ENCODE measurements at places on chromosomes 5 and 9. TPM values are rescaled to one million over a fixed set of nuclear protein-coding genes. Genes with fewer than 3 reads are reported as not detected.

GRCh38 chr5:138898299-138898698, 23.2 kb upstream of the LRRTM2 start:
- DNase-seq = no peak
- no peaks in the 10 kb centered on the region for H3K27me3 ChIP-seq
- peaks cover 8% of the 10 kb centered on the region for H3K36me3 ChIP-seq
- H3K4me1 ChIP-seq = peaks cover 18% of the 10 kb centered on the region
- H3K27ac ChIP-seq = no peak overlapping the region
- H3K4me3 ChIP-seq = no peak overlapping the region

DNA sequence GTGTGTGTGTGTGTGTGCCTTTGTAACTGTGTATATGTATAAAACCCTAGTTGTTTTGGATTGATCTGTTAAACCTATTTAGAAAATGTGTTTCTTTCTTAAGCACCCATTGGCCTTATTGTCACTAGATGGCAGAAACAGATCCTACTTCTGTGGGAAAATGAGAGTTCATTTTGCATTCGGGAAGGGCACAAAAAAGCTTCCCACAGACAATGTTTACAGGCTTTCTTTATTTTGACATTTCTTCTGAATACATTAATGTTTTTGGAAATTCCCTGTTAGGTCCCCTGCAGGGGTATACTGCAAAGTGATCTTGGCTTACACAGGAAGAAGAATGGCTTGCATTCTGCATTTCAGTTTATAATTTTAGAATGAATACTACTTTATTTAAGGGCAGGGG, 481.8 kb upstream of the ARRDC3 start:
- no peaks in the 10 kb centered on the region for H3K36me3 ChIP-seq
- H3K27ac ChIP-seq = no peak overlapping the region
- no peak overlapping the region for H3K4me3 ChIP-seq

DNA sequence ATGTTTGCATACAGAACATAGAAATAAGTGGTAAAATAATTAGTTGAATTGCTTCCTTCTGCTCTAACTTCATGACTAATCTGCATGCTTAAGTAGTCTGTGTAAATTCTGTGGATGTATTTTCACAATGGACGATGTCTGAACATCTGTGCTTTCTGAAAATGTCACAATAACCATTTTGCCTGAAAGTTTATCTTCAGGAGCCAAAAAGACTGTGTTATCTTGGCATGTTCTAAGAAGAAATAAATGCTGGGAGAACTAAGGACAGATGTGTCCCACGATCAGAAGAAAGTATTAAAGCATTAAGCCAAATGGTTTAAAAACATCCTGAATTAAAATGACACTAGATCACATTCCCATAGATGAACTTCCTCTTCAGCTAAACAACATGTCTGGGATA, 397.6 kb downstream of the SPOCK1 start:
- no peak for DNase-seq
- peaks cover 10% of the 10 kb centered on the region for H3K4me1 ChIP-seq
- no peaks in the 10 kb centered on the region for H3K27me3 ChIP-seq
- no peaks in the 10 kb centered on the region for H3K36me3 ChIP-seq

- peak; percentile 88 for DNase-seq
- H3K4me3 ChIP-seq = no peak overlapping the region
- no peaks in the 10 kb centered on the region for H3K27me3 ChIP-seq
- H3K27ac ChIP-seq = peak overlapping the region; percentile 40
- peaks cover 24% of the 10 kb centered on the region for H3K4me1 ChIP-seq
Measured at GRCh38 chr9:81083854-81084512, 605.4 kb downstream of the TLE1 start.

Gene PCDH12
- under 0.01 TPM for total RNA-seq

DNA sequence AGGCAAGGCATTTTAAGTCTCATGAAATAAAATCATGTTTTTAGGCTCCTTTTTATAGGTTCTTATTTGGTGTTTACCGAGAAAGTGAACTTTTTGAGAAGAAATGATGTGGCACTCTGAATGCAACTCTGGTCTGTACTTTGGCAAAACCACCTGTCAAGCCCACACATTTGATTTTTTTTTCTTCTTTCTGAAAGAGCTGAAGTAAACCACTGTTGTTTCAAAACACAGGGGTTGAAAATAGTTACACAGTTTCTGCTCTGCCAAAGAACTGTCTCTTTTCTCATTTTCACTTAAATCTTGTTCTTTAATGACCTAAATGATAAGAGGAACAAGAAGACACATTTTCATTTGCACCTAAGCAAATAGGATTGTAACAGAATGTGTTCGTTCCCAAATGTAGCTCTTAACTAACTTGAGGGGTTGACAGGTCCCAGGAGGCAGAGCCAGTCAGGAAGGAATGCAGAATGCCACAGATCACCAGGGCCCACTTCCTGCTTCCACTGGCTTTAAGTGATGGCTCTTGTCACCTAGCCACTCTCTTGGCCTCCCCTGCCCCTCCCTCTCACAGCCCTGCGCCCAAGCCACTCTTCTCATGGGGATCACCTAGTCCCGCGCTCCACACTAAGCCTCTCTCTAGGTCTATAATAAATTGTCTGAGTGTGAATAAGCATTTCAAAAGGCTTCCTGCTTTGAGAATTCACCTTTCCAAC, 47.3 kb downstream of the MED27 start:
- H3K27ac ChIP-seq = no peak overlapping the region
- H3K27me3 ChIP-seq = no peaks in the 10 kb centered on the region
- H3K4me3 ChIP-seq = no peak overlapping the region
- H3K4me1 ChIP-seq = peaks cover 10% of the 10 kb centered on the region
- peak; percentile 71 for DNase-seq

DNA sequence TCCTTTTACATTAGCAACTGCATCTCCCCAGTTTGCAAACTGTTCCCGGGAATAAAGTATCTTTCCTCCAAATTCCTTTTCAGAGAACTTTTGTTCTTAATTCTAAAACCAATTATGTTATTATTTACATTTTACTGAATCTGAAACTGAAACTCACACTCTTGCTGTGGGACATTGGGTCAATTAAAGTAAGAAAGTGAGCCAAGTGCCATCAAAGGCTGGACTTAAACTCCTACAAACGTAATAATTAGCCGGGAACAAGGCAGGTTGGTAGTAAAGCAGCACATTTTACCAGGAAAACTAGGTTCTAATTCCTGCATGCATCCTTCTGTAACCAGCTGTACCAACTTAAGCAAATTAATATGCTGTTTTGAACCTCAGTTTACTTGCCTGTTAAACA, 328.2 kb upstream of the ZNF462 start:
- H3K4me3 ChIP-seq = no peak overlapping the region
- no peak overlapping the region for H3K27ac ChIP-seq
- H3K4me1 ChIP-seq = no peaks in the 10 kb centered on the region
- DNase-seq = no peak
- H3K27me3 ChIP-seq = no peaks in the 10 kb centered on the region

DNA sequence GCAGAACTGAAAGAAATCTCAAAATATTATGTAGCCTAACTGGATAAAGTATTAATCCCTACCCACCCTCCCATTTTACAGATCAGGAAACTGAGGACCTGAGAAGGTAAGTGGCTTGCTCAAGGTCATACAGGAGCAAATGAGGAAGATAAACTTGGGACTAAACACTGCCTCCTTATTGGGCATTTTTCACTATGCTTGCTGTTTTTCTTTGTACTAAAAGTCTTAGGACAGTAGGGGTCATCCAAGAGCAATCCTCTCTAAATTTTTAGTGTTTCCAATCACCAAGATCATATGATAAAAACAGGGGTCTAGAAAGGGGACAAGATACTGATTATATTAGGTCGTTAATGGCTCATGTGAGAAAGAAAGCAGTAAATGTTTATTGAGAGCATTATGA, 80.8 kb downstream of the RORB start:
- no peak overlapping the region for H3K4me3 ChIP-seq
- no peak for DNase-seq
- no peaks in the 10 kb centered on the region for H3K27me3 ChIP-seq

GRCh38 chr9:29685531-29685930, 2112.2 kb upstream of the C9orf72 start:
- H3K36me3 ChIP-seq = no peaks in the 10 kb centered on the region
- H3K4me3 ChIP-seq = no peak overlapping the region
- DNase-seq = no peak
- no peak overlapping the region for H3K27ac ChIP-seq
- H3K27me3 ChIP-seq = no peaks in the 10 kb centered on the region

GRCh38 chr5:148973455-148973854, 89.4 kb downstream of the SH3TC2 start:
- no peak for DNase-seq
- no peaks in the 10 kb centered on the region for H3K36me3 ChIP-seq
- H3K4me1 ChIP-seq = peaks cover 49% of the 10 kb centered on the region
- no peaks in the 10 kb centered on the region for H3K27me3 ChIP-seq

Gene BTNL8
- not detected for total RNA-seq

DNA sequence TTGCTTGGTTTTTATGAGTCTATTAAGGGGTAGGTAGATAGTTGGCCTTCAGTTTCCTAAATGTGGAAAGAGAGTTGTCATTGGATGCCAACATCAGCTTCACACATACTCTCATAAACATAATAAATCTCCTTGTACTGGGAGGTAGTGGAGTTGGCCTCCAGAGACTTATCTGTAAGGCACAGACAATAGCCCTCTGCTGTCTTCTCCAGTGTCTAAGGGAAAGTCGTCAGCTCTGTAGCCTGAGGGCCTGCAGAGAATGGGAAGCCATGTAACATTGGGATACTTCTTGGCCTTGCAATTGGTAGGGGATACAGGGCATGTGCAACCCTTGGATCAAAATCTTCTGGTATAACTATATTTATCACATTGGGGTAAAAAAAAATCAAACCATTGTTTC, 331.9 kb upstream of the KLF9 start:
- peaks cover 13% of the 10 kb centered on the region for H3K4me1 ChIP-seq
- H3K36me3 ChIP-seq = no peaks in the 10 kb centered on the region
- no peak overlapping the region for H3K27ac ChIP-seq
- H3K4me3 ChIP-seq = no peak overlapping the region
- no peaks in the 10 kb centered on the region for H3K27me3 ChIP-seq

- H3K36me3 ChIP-seq = no peaks in the 10 kb centered on the region
- no peak for DNase-seq
- no peaks in the 10 kb centered on the region for H3K4me1 ChIP-seq
- H3K27me3 ChIP-seq = no peaks in the 10 kb centered on the region
- no peak overlapping the region for H3K4me3 ChIP-seq
- H3K27ac ChIP-seq = no peak overlapping the region
Measured at GRCh38 chr5:179464631-179465030, 85.7 kb upstream of the RUFY1 start.

DNA sequence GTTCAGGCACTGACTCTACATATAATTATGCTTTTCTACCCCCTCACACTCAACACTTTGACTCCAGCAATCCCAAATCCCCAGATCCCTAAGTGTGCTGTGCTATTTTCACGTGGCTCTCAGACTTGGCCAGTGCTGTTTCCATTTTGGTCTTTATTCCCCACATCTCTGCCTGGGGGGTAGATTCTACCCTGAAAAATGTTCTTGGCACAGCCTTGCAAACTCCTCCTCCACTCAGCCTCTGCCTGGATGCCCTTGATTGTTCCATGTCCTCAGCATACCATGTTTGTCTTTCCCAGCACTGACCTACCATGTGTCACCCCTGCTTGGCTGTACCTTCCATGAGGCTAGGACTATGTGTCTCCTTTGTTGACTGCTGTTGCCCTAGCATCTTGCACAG, 43.0 kb downstream of the FXN start:
- peaks cover 6% of the 10 kb centered on the region for H3K4me1 ChIP-seq
- no peaks in the 10 kb centered on the region for H3K36me3 ChIP-seq
- DNase-seq = no peak
- H3K4me3 ChIP-seq = no peak overlapping the region
- no peaks in the 10 kb centered on the region for H3K27me3 ChIP-seq

Gene RIOK2
- total RNA-seq = 32.1 TPM

Gene ARAP3
- 2.1 TPM for total RNA-seq

DNA sequence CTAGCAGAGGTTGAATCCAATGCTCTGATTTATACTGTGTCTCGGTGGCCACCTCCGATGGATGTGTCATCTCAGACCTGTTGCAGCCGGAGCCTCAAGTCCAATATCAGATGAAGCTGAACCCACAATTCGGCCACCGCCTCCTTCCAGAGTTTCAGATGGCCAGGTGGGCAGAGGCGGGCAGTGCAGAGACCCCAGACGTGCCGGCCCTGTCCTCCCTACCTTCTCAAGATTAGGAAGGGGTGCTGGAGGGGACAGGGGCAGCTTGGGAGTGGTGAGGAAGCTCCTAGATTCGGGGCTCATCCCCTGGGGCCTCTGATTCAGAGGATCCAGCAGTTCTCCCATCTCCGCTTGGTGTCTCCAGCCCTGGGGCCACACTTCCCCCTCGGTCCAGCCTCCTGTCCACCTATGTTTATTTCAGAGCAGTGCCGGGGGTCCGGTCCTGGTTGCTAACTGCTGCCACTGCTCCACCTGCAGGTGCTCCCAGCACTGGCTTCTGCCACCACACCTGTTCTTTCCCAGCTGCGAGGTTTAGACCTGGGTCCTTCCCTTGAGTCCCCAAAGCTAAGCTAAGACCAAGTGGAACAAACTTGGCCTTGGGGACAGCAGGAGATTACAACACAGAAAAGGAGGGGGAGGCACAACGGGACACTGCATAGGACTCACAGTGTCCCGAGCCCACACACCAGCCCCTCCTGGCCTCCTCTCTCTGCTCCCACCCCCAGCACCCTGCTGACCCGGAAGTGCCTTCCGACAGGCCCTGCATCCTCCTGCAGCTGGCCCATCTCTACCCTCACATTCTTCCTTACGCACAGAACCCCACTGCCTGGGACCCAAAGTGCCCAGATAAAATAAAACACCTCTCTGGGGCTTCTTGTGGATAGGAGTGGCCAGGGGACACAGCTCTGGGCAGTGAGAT, 81.6 kb downstream of the NTNG2 start:
- peak; percentile 83 for DNase-seq
- no peak overlapping the region for H3K4me3 ChIP-seq
- peaks cover 27% of the 10 kb centered on the region for H3K4me1 ChIP-seq
- H3K27ac ChIP-seq = no peak overlapping the region
- no peaks in the 10 kb centered on the region for H3K36me3 ChIP-seq

DNA sequence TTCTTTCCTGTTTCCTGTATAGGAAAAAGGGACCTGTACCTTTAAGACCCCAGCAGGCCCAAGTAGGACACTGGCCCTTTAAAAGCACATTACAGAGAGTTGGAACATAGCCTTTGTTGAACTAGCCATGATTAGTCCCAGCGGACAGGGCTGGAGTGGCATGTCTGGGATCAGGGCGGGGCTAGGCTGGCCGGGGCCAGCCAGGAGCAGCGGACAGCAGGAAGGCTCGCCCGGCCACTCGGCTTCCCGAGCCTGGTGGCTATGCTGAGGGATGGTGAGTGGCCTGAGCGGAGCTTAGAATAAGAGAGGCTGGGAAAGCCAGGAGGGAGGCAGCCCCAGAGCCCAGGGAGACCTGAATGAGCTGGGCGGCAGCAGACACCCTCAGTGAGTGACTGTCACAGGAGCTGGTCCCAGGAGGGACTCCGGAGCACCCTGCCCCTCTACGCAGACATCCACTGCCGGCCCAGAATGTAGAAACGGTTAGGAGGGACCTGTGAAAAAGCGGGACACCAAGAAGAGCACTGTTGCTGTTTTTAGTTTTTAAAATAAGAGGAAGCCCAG, 92.1 kb downstream of the DAB2IP start:
- H3K27ac ChIP-seq = peak overlapping the region; percentile 88
- DNase-seq = peak; percentile 98
- peaks cover 37% of the 10 kb centered on the region for H3K4me1 ChIP-seq
- peak overlapping the region; percentile 71 for H3K4me3 ChIP-seq
- H3K36me3 ChIP-seq = no peaks in the 10 kb centered on the region
